ENCODE measurements at places on chromosomes 16 and 17.

DNA sequence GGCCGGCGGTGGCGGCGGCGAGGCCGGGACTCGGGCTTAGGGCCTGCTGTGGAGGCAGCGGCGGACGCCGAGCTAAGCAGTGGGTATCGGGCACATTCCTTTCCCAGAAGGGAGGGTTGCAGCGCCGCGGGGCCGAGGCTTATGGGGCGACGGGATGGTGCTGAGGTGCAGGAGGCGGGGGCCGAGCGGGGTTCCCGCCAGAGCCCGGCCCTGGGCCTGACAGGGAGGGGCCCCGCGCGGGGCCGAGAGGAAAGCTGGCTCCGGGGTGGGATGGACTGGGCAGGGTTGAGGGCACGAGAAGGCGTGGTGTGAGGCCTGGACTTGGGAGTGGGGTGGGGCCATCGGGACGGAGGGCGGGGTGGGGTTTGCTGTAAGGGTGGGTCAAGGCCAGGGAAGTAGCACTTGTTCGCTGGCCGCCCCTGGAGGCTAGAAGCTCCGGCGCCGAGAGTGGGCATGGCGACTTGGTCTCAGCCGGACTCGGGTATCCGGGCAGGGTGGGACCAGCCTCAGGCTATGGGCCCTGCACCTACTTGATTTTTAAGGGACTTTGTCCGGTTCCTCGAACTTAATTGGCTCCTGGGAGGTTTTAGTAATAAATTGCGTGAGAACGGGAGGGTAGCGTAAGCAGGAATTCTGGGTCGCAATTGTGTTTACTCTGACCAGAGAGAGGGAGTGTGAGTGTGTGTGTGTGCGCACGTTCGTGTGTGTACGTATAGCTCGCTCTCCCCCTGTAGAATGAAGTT lies 396 bp downstream of the NFE2L1 start:
- peak; percentile 75 for DNase-seq

- DNase-seq: no peak
Measured at GRCh38 chr16:19722981-19723380, 4.9 kb downstream of the IQCK start.

GRCh38 chr17:2060681-2061440 lies 6.0 kb downstream of the HIC1 start:
- no peak for DNase-seq

DNA sequence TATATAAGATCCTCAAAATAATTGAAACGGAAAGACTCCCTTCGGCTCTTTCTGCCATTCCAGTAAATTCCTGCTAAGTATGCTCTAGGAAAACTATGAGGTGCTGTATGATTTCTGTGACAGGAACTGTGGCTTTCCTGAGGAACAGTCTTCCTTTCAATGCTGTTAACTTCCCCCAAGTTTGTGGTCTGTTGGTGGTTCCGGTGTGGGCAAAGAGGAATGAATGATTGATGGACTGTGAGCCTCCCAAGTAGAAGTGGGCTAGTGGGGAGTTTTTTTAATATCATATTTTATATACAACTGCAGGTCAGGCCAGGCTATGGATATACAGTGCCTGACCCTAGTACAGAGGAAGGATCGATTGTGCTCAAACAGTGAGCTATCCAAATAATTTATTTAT lies 560.7 kb upstream of the RBFOX1 start:
- DNase-seq: no peak

DNA sequence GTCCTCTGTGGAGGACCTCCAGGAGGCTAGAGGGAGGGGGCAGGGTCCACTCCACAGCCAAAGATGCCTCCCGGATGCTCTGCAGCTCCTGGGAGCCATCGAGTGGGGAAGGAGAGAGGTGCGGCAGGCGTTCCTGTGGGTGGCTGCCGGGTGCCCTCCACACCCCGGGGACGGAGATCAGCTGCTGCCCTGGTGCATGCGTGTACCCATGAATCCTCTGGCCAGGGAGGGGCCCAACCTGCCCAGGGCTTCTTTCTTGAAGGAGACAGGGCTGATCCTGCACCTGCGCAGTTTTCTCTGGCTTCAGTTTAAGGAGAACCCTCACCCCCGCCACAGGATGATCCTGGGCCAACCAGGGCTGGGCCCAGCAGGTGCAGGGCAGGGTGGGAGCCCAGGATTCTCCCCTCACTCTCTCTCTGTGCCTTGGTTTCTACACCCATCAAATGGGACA lies 33.5 kb upstream of the DOC2B start:
- DNase-seq: no peak

- no peak for DNase-seq
Measured at GRCh38 chr16:23384878-23385277, 68.1 kb downstream of the COG7 start.

GRCh38 chr17:9644910-9645751 lies at the start of gene USP43:
TSS of gene USP43 (plus strand) at chr17:9645517. CDS start at chr17:9645633, 116 bp downstream.
- DNase-seq: no peak

DNA sequence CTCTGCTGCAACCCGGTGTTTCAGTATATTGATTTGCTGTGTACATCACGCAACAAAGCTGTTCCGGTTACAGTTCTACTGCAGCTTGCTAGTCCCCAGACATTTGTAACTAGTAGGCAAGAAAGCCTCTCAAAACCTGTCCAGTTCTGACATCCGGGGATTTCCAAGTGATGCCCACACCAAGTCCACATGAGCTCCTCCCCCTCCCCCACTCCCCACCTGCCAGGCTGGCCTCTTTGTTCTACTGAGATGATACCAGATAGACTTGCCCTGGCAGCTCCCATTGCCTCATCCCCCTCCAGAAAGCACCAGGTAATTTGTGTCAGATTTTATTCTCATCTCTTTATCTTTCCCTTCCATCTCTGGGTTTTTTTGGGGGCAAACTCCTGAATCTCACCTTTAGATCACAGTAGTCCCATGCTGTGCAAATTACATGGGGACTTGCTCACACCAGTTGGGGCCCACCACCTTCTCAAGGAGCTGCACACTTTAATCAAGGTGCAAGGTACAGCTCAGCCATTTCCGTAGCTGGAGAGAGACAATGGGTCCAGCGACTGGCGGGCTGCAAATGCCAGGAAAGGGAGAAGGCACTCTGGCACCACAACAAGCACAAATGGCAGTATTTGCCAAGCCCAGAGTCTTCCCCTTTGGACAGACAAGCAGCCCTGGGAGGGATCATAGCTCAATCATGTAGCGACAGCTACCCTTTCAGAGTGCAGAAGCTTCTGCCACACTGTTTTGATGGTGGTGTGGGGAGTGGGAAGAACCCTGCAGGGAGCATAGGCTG lies 183.1 kb downstream of the CYLD start:
- no peak for DNase-seq

DNA sequence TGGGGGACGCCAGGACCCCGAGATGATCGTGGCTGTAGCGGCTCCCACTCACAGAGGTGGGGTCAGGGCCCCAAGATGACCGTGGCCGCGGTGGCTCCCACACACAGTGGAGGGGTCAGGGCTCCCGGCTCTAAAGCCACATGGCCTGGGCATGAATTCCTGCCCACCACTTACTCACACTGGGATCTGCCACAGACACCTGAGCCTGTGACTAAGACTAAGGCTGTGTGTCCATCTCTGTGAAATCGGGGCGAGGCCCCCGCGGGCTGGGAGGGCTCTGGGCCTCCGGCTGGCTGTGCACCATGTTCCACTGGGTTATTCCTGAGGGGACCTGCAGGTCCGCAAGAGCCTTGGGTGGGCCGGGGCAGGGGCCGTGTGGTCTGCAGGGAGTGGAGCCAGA lies 18.5 kb downstream of the ZFPM1 start:
- no peak for DNase-seq

DNA sequence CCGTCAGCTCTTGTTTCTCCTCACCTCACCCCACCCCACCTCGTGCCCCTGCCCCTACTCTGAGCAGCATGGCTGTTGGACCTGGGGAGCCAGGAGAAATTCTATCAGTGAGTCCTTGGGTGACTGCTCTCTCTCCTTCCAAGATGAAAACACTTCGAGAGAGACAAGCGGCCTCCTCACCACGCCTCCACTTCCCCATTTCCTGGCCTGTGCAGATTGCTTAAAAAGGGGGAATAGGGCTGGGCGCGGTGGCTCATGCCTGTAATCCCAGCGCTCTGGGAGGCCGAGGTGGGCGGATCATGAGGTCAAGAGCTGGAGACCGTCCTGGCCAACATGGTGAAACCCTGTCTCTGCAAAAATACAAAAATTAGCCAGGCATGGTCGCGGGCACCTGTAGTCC lies 9.5 kb downstream of the DLX4 start:
- DNase-seq: no peak

- DNase-seq: peak; percentile 72
Measured at GRCh38 chr17:72602517-72603419, 481.9 kb downstream of the SOX9 start.

DNA sequence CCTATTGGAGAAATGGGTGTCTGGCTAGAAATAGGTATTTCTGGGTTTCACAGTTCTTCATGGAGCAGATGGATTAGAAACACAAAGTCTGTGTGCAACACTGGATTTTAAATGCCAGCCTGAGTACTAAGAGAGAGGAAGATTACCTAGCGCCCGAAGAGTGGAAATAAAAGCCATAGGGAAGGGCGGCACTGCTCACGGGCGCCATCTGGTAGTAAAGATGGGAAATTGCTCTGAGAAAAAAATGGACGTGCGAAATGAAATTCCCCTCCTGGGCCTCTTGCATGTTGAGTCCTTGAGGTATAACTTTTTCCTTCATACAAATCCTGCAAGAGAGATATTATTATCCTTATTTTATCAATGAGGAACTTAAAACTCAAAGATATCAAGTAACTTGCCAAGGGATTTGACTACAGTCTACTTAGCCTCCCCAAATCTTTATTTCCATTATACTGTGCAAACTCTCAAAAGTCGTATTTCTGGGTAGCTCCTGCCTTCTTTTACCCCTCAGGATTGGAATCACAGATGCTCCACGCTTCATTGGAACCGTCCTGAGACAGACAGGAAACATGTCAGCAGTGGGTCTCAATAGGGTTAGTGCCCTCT lies 72.8 kb downstream of the MMD start:
- DNase-seq: peak; percentile 26

GRCh38 chr17:81958633-81959342 lies 2.2 kb downstream of the NOTUM start:
- DNase-seq: no peak

- DNase-seq: no peak
Measured at GRCh38 chr17:77099997-77100396, 40.8 kb upstream of the SEC14L1 start.

All from COLO829 (cell line).